ENCODE measurements at places on chromosomes 7 and 10.

DNA sequence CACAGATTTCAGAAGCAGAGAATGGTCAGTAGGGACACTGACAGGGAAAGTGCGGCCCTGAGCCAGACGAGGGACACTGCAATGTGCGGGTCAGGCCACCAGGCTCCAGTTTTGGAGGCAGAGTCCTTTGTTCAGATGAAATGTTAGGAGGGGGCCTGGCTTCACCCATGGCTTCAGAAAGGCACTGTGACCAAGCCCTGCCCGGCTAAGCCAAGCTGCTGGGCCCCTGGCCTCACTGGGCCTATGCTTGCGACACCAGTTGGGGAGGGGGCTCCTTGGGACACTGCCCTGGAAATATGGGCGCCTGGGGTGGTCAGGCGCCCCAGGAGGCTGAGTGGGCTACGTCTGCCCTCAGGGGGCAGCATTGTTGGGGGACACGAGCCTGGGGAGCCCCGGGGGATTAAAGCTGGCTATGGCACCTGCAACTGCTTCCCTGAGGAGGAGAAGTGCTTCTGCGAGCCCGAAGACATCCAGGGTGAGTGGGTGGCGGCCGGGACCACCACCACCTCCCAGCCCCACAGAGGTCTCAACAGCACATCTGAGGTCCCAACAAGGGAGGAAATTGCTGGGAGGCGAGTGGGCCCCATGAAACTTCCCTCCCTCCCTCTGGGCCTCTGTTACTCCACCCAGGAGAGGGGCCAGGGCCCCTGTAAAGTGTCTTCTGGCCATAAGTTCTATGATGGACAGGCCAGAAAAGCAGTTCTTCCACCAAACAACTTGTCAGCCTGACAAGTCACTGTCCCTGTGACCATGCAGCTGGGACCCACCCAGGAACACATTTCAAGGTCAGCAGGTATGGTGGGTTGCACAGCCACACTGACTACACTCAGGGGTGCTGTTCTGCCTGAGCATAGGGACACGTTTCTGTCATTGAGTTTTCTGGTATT, 24.8 kb upstream of the CSGALNACT2 start:
- no peak for DNase-seq

GRCh38 chr10:50592961-50593418, 30.8 kb downstream of the SGMS1 start:
- no peak for DNase-seq

- no peak for DNase-seq
Observed at GRCh38 chr10:34585422-34586112, 229.5 kb downstream of the PARD3 start.

GRCh38 chr7:16669581-16669980, 23.6 kb downstream of the BZW2 start:
- no peak for DNase-seq

All from CD4-positive, alpha-beta T cell treated with Interleukin-4 for 4 hours (primary cell).